ENCODE measurements at places on chromosomes 1 and 21. TPM values are rescaled to one million over a fixed set of nuclear protein-coding genes. Genes with fewer than 3 reads are reported as not detected.

The SGIP1 gene
- 2.9 TPM for total RNA-seq

The RXFP4 gene
- total RNA-seq = not detected

GRCh38 chr1:165857046-165857801 is 29.8 kb downstream of the UCK2 start:
- no peak for DNase-seq

GRCh38 chr1:14773396-14774025 is 175.0 kb downstream of the KAZN start:
- DNase-seq = no peak

GRCh38 chr1:107181253-107181969 is 40.6 kb downstream of the NTNG1 start:
- DNase-seq = no peak

GRCh38 chr1:157969697-157970485 is 23.6 kb upstream of the KIRREL1 start:
- DNase-seq = no peak

DNA sequence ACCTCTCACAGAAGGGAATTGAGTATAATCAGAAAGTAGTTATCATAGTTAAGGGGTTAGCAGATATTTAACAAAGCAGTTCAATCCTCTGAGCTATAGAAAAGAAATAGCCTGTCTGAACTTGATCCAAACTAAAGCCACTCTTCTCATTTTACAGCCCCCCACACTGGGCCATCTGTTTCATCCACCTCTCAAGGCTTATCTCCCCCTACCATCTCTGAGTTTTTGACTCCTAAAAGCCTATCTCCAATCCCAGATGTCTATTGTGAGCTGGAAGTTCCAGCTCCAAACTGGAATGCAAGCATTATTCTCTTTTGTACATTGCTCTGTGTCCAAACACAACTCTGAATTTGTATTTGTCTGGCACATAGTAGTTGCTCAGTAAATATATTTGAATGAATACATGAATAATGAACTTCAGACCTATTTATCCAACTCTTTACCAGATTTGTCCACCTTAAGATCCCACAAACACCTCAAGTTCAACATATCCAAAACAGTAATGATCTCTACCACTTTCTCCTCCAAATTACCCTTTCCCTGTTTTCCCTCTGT is 98.1 kb downstream of the PLPP3 start:
- no peak for DNase-seq

- DNase-seq = no peak
Measured at GRCh38 chr1:11132563-11133293, 33.1 kb upstream of the EXOSC10 start.

- DNase-seq = no peak
Measured at GRCh38 chr1:4599521-4599920, 54.9 kb upstream of the AJAP1 start.

DNA sequence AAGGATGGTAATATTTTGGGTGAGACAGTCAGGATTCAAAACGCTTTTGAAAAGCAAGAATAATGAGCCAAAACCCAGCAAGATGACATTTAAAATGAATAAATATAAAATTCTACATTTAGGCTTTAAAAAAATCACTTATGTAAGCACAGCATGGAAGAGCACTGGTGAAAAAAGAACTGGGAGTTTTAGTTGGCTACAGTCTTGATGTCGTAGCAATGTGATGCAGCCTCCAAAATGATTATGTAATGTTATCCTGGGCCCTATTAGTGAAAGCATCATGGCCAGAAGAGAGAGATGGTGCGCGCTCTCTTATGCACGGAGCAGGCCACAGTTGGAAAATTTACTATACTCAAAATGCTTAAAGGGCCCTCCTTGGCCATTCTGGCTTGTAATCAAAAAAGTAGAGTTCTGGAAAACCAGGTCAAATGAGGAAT is 5.1 kb downstream of the KCNJ9 start:
- DNase-seq = no peak

GRCh38 chr21:16872616-16873015 is 640.2 kb upstream of the CXADR start:
- no peak for DNase-seq

GRCh38 chr21:39694750-39695149 is 50.2 kb upstream of the IGSF5 start:
- no peak for DNase-seq

All from left ventricle myocardium superior (tissue), 1 donor.